ENCODE measurements at places on chromosomes 12 and 14. TPM values are rescaled to one million over a fixed set of nuclear protein-coding genes. Genes with fewer than 3 reads are reported as not detected.
A peak's percentile ranks its signal among the peaks of the same experiment; 100 is the strongest.

DNA sequence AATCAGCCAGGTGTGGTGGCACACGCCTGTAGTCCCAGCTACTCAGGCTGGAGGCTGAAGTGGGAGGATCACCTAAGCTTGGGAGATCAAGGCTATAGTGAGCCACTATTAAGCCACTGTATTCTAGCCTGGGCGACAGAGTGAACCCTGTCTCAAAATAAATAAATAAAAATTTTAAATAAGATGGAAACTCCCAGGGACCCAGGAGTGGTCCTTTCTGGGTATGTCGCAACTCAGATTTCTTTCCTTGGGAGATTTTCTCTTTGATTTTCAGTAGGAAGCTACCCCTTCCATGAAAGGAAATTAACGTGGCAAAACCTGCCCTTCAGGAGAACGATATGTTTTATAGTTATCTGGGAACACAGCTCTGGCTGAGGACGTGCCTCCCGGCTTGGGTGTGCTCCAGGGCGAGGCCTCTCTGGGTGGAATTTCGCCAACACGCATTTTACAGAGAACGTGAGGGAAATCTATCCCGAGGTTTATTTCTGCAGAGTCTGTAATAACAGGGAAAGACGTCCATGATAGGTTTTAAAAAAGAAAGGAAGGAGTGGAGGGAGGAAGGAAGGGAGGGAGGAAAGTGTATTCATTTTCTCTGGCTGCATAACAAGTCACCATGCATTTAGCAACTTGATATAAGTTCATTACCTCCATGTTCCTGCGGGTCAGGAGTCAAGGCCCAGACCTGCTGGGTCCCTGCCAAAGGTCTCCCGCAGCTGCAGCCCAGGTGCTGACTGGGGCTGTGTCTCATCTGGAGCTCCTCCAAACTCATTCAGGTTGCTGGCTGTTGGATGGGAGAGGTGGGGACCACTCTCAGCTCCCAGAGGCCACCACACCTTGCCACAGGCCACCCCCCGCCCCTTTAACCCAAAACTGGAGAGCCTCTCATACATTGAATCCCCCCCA is 80.6 kb upstream of the GSC start:
- peak; percentile 59 for DNase-seq

COCH gene
- 2.4 TPM for total RNA-seq

C12orf54 gene
- total RNA-seq: not detected

DNA sequence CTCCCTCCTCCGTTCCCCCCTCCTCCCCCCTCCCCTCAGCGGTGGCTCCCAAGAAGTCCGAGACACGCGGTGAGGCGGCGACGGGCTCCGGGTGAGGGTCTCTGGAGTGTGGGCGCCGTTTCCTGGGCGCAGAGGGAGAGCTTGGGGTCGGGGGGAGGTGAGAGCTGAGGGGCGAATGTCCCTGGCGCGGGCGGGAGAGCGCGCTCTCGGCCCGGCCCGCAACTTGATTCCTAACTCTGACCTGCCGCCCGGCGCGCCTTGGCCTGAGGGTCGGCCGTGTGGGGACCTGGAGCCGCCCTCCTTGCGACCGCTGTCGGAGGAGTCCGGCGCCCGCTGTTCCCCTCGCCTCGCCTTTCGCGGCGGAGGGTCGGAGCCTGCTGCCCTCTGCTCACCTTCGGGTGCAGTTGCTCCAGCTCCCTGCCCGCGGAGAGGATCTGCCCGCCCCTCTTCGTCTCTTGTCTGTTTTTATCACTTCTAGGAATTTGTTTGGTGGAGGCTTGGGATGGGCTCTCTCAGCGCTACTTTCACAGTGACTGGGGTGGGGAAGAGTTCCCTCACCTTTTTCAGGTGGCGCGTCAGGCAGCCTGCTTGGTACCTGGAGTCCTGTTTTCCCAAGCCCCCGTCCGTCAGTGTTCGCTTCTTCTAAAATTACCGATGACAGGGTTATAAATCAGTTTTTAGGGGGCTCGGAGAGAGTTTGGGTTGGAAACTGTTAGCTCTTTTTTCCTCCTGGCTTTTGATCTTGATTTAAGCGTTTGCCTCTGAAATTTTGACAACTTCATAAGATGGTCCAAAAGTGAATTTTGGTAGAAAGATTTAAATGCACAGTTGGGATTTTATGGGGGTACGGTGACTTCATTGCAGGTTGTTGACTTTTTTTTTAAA is 495 bp downstream of the ADIPOR2 start:
- peak; percentile 52 for DNase-seq

GRCh38 chr14:22552827-22553076 is 36.3 kb downstream of the DAD1 start:
- DNase-seq: no peak

DNA sequence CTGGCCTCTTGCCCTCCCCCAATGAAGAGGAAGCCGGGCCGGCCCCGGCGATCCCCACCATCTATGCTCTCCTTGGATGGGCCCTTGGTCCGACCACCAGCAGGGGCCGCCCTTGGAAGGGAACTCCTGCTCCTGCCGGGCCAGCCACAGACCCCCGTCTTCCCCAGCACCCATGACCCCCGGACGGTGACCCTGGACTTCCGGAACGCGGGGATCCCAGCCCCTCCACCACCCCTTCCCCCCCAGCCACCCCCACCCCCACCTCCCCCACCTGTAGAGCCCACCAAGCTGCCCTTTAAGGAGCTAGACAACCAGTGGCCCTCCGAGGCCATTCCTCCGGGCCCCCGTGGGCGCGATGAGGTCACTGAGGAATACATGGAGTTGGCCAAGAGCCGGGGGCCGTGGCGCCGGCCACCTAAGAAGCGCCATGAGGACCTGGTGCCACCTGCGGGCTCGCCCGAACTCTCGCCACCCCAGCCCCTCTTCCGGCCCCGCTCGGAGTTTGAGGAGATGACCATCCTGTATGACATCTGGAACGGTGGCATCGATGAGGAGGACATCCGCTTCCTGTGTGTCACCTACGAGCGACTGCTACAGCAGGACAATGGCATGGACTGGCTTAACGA is 19.4 kb downstream of the SETD1B start:
- DNase-seq: no peak

DNA sequence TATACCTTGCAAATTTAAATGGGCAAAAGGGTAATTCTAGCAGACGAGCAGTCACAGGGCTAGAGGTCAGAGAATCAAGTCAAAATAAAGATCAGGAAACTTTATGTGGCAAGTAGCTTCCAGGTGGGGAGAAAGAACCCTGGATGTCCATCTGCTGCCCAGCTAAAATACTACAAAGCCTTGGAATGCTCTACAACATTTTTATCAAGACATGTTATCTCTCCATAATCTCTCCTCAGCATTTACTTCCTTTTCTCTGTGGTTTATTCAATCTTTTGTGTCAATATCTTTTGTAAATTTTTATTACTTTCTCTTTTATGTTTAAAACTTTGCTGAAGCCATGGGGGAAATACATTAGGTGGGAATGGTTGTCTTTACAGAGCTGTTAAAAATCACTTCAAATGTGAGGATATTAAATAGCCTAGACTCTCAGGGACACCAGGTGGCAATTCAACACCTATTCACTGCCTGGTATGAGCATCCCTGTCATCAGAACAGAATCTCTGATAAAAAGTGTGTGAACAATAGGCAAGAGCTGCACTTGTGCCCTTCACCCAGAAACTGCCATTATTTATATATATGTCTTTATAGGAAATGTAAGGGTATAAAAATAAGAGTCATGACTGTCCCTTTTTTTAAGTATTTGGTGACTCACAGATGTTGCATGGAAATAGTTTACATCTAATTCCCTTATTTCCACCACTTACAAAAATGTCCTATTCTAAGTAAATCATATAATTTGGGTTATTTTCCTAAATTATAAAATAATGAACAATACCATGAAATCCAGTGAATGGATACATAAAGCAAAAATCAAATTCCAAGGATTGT is 152.9 kb downstream of the EPS8 start:
- no peak for DNase-seq

- DNase-seq: no peak
Measured at GRCh38 chr12:43964961-43965360, 129.1 kb downstream of the TMEM117 start.

ALX1 gene
- total RNA-seq: not detected

GLIPR1 gene
- 1.8 TPM for total RNA-seq

- DNase-seq: no peak
Measured at GRCh38 chr12:76083246-76083903, 1.1 kb downstream of the NAP1L1 start.

DNA sequence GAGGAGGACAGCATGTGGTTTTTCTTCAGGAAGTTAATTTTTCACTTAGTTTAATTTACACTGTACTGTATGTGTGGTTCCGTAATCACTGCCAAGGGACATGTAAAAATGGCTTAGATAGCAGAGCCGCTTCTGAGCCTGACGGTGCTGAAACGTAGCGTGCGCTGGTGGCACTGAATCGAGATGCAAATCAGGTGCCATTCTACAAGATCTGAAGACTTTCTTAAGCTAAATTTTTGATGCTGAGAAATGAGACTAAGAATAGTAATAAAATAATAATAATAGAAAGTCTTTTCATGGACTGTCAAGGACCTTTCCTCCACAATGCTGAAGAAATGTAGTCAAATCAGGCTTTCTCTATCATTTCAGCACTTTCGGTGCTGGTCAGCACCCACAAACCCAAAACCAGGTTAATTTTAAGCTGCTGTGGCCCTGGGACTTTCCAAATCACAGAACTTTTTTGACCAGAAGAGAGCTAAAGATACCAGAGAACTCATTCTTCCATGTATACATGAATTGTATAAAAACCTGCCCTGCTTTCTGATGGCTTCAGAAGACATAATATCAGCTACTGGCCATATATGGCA is 183.3 kb upstream of the LMO3 start:
- DNase-seq: no peak

GPR84 gene
- not detected for total RNA-seq

C12orf56 gene
- total RNA-seq: 0.77 TPM

- DNase-seq: no peak
Measured at GRCh38 chr14:75422169-75422568, 5.7 kb upstream of the JDP2 start.

DNA sequence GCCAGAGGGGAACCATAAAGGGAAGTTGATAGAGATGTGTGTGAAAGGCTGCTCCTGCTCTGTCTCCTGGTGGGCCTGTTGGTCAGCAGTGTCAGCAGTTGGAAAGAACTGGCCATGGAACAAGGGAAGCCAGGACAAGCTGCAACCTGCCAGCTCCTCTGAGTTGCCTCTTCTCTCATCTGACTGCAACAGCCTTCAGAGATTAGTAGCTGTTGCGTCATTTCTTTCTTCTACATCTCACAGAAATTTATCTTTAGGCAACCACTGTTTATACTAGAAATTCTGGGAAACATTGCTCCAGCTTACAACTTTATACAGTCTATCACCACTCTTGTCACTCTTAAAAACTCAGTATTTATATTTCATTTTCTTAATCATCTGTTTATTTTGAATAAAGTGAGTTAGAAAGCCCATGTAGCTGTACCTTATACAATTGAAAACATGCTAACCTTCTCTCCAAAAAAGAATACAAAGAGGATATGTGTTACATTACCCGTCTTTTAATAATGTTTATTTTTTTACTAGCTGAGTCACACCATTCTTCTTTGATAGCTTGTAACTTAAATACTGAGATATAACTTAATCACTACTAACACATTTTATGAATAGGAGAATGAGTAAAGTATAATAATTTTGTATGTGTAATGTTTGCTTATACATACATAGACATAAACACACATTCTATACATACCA is 224.2 kb downstream of the LRFN5 start:
- peak; percentile 19 for DNase-seq

- no peak for DNase-seq
Measured at GRCh38 chr12:116126610-116127009, 150.9 kb downstream of the MED13L start.

GRCh38 chr14:90758959-90759358 is 57.3 kb downstream of the TTC7B start:
- DNase-seq: peak; percentile 37

DNA sequence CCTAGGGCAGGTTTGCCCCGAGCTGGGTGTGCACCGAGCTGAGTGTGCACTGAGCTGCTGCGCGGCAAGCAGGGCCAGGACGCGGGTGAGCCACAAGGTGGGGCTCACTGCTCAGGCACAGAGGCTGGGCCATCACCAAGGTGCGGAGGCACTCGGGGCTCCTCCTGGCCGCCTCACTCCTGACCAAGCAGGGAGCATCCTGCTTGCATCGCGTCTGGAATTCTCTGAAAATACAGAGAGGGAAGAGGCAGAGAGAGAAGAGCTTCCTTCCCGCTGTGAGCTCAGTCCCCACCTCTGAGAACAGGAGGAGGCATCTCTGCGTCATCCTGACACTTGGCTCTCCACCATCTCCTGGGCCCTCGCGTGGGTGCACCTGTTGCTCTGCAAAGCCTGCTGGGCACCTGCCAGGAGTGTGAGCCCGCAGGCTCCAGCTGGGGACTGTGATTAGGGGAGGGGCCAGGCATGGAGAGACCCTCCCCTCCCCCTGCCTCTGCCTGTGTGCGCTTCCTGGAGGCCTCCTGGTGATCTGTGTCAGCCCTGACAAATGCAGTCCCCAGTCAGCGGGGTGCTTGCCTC is 116.3 kb downstream of the GLT1D1 start:
- DNase-seq: no peak

RPL10L gene
- 2.5 TPM for total RNA-seq

CLEC2B gene
- total RNA-seq: 6.7 TPM

TCL1B gene
- not detected for total RNA-seq

TDRD9 gene
- total RNA-seq: 0.44 TPM

Measured in colonic mucosa (tissue), 4 donors.